ENCODE measurements at places on chromosomes 11 and 22.

DNA sequence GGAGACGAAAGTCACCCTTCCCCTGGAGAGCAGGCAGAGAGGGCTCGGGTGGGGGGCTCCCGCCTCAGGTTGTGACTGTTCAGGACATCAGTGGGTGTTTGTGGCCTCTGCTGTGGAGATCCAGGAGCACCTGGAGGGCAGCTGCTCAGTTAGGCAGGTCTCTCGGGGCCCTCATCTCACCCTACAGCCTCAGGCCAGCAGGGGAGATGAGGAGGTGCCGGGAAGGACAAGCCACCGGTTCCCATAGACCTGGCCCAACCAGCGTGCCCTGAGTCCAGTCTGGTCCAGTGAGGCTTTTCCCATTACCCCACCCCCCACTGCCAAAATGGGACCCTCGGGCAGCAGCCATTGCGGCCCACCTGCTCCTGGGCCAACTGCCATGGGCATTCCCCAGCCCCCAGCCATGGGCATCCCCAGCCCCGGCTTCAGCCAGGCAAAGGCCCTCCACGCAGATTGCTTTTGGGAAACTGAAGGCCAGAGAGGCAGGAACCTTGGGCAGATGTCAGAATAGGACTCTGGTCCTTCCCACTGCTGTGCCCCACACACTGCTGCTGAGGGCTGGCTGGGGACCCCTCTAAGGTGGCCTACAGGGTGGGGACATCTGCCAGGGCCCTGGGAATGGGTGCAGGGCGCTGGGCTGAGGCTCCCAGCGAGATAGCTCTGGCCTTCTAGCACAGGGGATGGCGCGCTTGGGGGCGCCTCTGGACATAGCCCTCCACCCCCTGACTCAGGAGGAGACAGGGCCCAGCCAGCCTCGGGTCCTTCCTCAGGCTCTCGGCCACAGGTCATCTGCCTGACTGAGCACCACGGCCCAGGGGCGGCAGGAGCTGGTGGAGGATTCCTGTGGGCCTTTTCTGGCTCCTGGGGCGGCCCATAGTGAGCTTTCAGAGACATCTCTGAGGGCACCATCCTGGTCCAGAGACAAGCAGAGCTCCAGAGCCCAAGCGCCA, 4.8 kb downstream of the PIM3 start:
- no peak for DNase-seq

DNA sequence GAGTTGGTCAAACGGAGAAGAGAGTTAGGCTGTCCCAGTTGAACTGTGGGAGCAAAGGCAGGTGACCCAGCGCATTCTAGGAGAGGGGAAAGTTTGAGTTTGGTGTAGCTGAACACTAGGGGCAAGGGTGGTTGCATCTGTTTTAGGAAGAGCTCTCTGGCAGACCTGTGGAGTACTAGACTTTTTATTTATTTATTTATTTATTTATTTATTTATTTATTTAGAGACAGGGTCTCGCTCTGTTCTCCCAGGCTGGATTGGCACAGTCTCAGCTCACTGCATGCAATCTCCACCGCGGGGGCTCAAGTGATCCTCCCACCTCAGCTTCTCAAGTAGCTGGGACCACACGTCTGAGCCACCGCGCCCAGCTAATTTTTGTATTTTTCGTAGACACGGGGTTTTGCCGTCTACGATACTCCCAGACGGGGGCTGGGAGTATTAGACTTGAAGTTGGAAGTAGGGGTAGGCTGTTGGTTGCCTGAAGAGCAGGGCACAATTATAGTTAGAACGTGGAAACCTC, 950 bp upstream of the ACER3 start:
- no peak for DNase-seq

DNA sequence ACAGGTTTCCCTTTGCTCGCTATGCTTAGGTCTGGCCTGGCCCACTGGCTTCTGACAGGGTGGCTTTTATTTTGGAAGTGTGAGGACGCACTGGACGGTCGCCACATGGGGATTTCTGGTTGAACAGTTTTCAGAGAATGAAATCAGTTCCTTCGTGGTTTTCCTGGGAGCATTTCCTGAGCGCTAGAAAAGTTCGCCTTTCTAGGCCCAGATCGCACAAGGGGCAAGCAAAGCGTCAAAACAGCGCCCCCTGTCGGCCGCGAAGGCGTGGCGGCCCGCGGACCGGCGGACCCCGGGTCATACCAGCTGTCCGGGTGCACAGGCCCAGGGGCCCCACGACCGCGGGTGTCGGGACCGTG, 12.7 kb upstream of the CYP2R1 start:
- peak; percentile 57 for DNase-seq

- DNase-seq: no peak
Observed at GRCh38 chr11:15965562-15966250, 390.6 kb downstream of the SOX6 start.

- DNase-seq: peak; percentile 99
Observed at GRCh38 chr22:45478108-45478771, 24.4 kb upstream of the FBLN1 start.
